ENCODE measurements at places on chromosomes 3 and 15.

DNA sequence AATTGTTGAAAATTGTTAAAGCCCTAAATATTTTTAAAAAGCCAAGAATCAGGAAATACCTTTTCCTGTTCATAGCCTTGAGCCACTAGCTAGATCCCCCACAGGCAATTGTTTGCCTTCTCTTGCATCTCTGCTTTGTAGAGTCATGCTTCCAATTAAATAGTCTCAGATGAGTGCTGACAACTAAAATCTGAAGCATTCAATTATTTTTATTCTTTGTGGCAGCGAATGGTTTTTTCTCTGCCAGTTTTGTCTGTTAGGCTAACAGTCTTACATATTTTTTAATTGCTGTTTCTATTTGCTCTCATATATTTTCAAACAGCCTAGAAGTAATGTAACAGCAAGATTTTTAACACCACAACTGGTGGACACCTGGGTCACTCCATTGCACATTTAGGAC lies 277.1 kb upstream of the GBE1 start:
- DNase-seq: no peak

DNA sequence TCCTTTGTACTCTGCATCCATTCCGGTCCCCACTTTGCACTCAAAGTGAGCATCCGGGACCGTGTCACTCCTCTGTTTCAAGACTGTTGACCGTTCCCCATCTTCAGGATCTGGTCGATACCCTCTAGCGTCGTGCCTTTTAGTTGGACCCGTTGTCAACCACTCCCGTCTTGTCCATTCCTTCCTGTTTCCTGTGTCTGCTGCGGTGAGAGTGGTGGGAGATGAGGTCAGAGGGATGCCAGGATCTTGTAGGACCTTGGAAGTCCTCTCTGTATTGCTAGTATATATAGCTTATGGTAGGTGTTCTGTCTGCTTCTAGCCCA lies 624 bp downstream of the BRK1 start:
- no peak for DNase-seq

DNA sequence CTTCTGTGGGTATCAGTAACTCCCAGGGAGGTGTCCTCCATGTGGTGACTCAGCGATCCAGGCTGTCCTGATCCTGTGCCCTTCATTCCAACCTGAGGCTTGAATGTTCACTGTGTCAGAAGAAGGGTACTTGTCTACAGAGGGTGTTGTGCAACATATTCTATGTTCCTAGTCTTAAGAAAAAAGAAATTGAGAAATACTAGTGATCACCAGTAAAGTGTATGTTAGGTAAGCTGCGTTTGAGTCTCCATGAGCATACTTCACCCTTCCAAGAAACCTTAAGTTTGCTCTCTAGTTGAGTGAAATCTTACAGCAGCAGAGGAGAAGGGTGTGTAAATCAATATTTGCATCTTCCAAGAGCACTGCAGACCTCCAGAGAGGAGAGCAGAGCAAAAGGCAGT lies 122.2 kb upstream of the SLC24A5 start:
- no peak for DNase-seq

DNA sequence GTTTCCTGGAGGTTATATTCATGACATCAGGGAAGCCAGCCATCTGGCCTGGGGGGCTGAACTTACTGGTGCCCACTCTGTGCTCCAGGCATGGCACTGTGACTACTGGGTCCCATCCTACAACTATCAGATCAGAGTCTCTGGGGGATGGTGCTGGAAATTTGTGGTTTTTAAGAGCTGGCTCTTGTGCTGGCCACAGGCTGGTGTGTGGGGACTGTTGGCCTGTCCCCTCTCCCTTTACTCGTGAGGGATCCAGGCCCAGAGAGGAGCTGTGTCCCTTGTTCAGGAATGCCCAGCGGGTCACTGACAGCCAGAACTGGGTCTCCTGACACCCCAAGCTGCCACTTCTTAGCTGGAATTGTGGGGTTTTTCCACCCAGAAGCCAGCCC lies 44.5 kb upstream of the SEC22A start:
- DNase-seq: no peak

DNA sequence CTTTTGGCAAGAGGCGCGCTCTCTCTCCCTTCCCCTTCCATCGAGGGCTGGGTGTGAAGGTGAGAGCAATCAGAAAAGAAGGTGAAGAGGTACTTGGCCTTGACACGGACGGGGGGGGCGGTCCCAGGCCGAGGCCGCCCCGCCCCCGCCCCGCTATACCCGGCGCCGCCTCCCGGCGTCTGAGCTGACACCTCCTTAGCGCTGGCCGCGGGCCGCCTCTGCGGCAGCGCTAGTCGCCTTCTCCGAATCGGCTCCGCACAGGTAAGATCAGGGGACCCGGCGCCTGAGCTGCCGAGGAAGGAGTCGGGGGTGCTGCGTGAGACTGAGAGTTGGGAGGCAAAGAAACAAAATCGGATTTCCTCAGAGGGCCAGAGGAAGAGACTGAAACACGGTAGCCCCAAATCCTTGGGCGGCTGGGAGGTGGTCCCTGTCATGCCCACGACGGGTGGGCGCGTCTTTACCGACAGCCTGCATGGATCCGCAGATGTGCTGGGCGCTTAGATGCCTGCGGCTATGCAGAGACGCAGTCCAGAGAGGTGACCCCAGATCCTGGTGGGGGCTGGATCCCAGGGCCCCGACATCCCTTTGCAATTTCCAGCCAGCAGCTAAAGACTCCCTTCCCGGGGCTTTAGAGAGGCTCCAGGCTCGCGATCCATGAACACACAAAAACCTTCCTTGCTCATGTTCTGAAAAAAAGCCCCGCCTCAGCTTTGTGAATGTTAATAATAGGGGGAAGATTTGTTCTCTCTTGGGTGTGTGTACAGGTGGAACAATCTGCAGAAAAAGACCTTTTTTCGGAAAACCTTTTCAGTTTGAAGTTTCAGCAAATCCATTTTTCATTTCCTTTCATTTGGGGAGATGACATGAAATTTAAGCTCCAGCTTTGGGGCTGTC lies at the start of gene ENTPD3:
Gene ENTPD3, plus strand, starts transcription at position 184 of the 894 bp plus-strand sequence. CDS start 874 bp downstream, outside the sequence.
- DNase-seq: peak; percentile 50

GRCh38 chr3:179436517-179436916 lies 14.8 kb downstream of the GNB4 start:
- no peak for DNase-seq

All from activated CD8-positive, alpha-beta T cell treated with anti-CD3 and anti-CD28 coated beads for 36 hours (primary cell).